ENCODE measurements at places on chromosomes 3 and 15.

GRCh38 chr3:64894006-64894405, 206.2 kb upstream of the ADAMTS9 start:
- no peak for DNase-seq

DNA sequence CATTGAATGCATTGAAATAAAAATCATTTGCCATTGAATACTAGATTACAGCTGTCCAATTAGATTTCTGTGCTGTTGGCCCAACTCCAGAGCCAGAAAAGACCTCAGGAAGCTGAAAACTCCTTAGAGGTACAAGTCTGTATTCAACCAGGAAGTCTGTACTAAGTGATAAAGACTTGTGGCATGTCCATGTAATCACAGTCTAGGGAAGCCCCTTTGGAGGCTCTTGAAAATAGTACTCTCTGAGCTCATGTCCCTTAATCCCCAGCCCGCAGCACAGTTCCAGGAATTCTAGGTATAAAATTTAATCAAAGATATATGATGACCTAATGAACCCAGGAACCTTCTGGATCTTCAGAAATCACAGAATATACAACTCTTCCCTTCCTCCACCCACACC, 279.4 kb downstream of the RSL24D1 start:
- DNase-seq = no peak

DNA sequence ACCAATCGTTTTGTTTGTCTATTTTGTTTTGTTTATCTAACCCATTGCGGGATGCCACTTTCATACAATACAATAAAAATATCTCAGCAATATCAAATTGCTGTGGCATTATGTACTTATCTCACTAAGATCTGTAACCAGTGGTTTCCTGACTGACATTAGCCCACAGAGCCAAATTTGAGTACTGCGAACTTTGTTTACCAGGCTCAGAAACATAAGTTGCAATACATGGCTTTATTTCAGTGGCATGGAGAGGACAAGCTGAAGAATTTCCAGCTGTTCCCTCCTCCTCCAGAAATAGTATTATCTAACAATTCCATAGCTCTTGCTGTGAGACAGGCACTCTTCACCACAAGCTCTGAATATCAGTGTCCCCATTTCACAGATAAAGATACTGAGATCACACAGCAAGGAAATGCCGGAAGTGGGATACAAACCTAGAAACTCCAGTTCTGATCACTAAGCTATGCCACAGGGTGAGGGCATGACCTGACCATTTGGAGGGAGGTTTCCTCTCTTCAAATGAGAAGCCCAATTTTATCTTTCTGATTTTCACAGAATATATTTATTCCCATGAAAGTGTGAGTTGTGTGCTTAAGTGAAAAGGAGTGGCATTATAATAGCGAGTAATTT, 469.9 kb upstream of the CBLB start:
- no peak for DNase-seq

DNA sequence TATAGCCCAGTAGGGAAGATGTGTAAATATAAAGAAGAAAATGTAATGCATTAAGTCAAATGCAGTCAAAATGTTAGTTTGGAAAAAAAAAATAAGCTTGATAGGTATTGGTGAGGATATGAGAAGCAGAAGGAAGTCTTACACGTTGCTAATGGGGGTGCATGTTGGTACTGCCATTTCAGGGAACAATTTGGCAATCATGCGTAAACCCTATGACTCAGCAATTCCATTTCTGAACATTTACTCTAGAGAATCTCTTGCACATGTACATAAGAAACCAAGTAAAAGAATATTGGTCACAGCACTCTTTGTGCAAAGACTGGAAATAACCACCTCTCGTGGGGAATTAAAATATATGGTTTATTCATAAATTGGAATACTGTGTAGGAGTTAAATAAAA, 35.5 kb upstream of the TIMP4 start:
- peak; percentile 82 for DNase-seq

GRCh38 chr3:72238801-72239200, 453.9 kb upstream of the PROK2 start:
- DNase-seq = no peak

DNA sequence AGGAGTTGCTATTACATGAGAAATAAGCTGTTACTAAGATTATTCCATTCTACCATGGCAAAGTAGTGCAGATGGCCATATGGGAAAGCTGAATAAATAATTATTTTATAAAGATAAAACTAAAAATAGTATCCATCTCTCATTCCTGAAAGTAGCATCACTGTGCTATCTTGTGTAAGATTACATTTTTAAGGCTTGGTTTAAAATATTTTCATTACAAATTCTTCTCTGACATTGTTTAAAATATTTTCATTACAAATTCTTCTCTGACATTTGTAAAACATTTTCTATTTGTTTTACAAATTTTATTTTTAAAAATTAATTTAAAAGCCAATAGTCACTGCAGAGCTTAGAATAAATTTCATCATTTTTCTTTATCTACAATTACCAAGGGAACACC, 665.5 kb upstream of the NAALADL2 start:
- DNase-seq = peak; percentile 76

DNA sequence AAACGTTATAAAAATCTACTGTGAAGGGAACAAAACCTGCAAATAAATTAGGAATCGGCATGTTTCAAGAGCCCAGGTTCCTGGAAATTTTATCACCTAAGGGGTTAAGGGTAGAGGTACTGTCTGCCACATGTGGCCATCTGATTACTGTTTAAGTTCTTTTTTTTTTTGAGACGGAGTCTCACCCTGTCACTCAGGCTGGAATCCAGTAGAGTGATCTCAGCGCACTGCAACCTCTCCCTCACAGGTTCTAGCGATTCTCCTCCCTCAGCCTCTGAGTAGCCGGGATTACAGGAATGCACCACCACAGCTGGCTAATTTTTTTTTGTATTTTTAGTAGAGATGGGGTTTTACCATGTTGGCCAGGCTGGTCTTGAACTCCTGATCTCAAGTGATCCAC, 35.8 kb downstream of the UQCC5 start:
- DNase-seq = no peak

DNA sequence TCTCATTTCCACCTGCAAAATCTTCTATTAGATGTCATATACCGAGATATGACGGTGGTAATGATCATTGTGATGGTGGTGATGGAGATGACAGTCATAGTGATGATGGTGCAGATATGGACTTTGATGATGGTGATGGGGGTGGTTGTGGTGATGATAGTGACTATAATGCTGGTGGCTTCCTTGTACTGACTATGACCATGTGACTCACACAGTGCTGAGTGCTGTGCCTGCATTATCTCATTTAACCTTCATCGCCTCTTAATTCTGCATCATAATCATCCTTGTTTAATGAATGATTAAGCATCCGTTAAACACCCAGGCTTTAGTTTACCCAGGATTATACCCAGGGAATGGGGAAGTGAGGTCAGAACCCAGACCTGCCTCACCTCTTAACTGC, 331.7 kb downstream of the FEZF2 start:
- DNase-seq = no peak

GRCh38 chr3:73255609-73256029, 194.2 kb downstream of the EBLN2 start:
- peak; percentile 41 for DNase-seq

DNA sequence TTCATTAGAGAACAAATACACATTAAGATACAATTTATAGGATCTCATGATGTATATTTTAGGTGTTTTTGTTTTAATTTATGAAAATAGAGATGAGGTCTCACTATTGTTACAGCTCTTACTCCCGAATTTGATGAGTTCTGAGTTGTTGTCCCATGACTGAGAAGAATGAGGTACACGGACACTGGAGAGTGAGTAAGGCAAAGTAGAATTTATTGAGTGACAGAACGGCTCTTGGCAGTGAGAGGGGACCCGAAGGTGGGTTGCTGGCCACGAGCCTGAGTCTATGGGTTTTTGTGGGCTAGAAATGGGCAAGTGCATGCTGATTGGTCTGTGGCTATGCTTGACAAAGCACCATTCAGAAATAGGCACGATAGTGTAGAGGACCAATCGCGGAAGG, 3.1 kb upstream of the RNF168 start:
- DNase-seq = no peak

DNA sequence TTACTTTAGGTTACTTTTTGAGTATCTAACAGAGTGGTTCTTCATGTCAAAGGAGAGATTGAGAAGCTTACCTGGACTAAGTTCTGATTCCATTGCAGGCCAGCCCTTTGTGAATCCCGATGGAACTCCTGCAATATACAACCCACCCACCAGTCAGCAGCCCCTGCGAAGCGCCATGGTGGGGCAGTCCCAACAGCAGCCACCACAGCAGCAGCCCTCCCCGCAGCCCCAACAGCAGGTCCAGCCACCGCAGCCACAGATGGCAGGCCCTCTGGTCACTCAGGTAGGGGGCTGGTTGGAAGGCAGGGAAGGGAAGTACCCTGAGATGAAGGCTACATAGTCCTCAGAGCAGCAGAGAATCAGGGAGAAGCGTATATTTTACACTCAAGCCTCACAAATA, 97.8 kb downstream of the ARPP21 start:
- no peak for DNase-seq

GRCh38 chr3:113275583-113275928, 64.2 kb downstream of the BOC start:
- DNase-seq = no peak

DNA sequence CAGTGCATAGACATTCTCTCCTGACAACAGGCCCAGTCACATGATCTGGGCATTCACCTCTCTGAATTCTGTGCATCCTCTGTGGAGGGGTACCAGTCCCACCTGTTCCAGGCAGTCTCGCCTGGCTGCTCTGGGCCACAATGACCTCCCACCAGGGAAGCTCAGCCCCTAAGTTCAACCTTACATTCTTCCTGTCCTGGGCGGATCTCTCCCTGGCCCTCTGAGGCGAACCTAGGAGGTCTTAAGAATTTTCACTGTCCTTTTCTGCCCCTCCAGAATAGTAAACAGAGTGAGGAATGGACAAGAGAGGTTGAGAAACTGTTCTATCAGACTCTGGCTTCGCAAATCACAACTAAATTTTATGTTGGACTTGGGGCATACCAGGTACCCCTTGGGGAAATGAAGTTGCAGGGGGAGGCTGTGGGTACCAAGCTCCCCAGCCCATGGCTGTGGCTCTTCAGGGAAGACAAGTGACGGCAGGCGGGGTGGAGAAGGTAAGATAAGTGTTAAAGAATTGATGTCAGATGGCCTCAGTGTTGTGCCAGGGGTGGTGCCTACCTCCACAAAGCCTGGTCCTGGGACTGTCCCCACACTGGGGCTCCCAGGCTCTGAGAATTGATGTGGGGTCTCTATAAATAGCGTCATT, 5.3 kb downstream of the SCN5A start:
- DNase-seq = no peak

- no peak for DNase-seq
Observed at GRCh38 chr3:39381432-39381831, 1.7 kb upstream of the SLC25A38 start.

DNA sequence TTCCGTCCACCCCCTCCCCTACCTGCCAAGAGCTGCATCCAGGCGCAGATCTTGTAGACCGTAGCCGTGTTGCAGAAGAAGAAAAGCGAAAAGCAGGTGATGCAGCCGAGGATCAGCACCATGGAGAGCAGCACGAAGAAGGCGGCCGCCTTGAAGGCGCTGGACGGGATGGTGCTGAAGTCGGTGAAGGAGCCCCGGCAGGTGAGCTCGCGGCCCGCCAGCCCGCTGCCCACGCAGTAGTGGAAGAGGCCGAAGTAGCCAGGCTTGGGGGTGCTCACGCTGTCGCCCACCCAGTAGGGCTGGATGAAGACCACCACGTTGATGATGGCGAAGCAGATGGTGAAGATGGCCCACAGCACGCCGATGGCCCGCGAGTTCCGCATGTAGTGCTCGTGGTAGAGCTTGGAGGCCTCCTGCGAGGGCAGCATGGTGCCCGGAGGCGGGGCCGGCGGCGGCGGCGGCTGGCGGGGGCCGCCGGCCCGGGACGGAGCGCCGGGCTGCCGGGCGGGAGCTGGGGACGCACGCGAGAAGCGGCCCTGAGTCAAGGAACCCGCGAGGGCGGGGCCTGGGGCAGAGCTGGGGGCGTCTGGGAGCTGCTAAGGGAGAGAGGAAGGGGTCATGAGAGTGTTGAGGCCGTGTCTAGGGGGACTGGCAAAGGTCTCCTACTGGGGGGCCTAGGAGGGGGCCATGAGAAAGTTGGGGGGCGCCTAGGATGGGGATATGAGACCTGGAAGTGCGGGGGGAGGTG, 1.2 kb downstream of the LHFPL4 start:
- DNase-seq = peak; percentile 49

DNA sequence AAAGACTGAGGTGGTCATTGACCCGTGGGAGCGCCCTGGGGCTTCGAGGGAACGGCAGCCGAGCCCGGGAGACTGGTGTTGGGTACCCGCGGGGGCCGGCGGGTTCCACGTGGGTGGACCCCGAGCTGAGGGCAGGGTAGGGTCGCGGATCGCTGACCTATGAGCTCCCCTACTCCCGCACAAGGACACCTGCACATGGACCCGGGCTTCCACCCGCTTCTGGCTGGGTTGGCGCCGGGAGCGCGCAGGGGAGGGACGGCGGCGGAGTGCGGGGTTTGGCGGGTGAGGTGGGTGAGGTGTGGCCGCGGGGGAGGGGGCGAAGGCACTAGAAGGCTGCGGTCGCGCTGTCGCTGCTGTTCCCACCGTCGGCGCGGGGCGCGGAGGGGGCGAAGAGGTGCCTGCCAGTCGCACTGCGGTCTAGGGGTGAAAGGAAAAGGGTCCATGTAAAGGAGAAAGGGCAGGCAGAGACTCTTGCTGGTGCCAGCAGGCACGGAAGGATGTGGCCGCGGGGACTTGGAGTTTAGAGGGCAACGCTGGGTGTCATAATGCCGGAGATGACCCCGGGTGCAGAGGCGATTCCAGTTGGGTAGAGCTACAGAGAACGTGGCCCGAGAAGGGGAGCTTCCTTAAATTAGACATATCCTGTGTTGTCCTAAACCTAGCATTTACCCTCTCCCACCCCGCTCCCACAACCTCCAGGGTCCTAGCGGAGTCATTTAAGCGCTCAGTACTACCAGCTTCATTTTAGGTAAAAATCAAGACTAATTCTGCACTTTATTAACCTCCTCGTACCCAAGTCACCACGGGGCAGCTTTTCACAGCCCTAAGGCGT, 245.9 kb upstream of the TOPAZ1 start:
- no peak for DNase-seq

- DNase-seq = no peak
Observed at GRCh38 chr15:57321973-57322601, 54.2 kb upstream of the CGNL1 start.

GRCh38 chr15:77180270-77180669, 109.4 kb upstream of the TSPAN3 start:
- no peak for DNase-seq

GRCh38 chr3:74621581-74621980, 7.1 kb upstream of the CNTN3 start:
- DNase-seq = no peak

- DNase-seq = no peak
Observed at GRCh38 chr3:188218603-188219002, 64.6 kb downstream of the LPP start.

- peak; percentile 4 for DNase-seq
Observed at GRCh38 chr3:128033102-128033501, 19.1 kb upstream of the SEC61A1 start.

GRCh38 chr3:161212906-161213305, 8.2 kb upstream of the NMD3 start:
- DNase-seq = no peak

GRCh38 chr3:78919021-78919755, 848.6 kb downstream of the ROBO1 start:
- peak; percentile 85 for DNase-seq

Measured in EH (cell line).